ENCODE measurements at places on chromosomes 5 and 9. TPM values are rescaled to one million over a fixed set of nuclear protein-coding genes. Genes with fewer than 3 reads are reported as not detected.

CARD6 gene
- total RNA-seq, result 0.67 TPM

TPD52L3 gene
- total RNA-seq, result not detected

CCDC183 gene
- 0.35 TPM for total RNA-seq

IL5 gene
- not detected for total RNA-seq

GRCh38 chr5:150114102-150114641, 27.8 kb upstream of the CSF1R start:
- DNase-seq, result no peak

GRCh38 chr5:171391996-171392577, 4.4 kb downstream of the NPM1 start:
- DNase-seq, result no peak

DNA sequence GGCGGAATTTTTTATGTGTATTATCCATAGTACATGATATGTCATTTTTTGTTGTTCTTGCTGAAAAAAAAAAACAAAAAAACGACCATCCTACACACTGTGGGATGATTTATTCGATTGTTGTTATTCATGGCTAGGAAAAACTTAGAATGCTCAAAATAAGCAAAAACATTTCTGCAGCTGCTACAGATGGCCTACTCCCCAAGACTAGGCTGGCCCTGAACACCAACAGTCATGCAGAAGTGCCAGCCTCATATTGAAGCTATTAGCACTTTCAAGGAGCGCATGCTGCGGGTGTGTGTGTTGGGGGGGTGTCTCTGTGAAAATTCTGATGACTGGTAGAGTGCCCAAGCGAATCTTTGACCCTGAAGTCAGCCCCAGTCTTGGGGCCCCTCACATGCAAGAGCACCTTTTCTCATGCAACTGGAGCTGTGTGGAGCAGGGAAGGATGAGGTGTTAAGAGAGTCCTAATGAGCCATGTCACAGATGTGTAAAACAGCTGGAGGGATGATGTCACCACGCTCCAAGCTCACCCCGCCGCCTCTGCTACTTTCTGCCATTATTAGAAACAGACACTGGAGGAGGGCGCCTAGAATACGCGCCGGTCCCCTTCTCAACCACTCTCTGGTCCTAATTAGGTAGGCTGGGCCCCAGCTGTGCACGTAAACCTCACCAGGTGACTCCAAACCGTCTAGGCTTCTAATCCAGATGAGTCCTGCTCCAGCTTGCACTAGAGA, 61.0 kb upstream of the SMIM23 start:
- DNase-seq, result no peak

- DNase-seq, result peak; percentile 98
Measured at GRCh38 chr5:148965511-148966265, 97.2 kb downstream of the SH3TC2 start.

DNA sequence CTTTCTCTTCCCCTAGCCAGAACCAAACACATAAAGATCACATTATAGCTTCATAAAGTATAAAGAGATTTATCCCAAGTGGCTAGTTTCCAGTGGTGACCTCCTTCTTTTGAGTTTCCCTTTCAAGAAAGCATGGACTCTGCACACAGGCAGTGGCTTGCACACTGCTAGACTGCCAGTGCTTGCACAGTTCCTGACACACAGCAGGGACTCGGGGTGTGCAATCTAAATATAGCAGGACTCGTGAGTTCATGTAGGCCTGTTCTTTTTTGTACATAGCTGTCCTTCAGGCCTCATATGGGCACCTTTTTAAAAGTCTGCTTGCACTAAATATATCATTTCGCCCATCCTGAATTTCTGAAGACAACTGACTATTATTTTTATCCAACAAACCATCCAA, 308.6 kb downstream of the FBXL7 start:
- DNase-seq, result no peak

GRCh38 chr5:100863739-100864138, 39.3 kb downstream of the ST8SIA4 start:
- DNase-seq, result no peak

- no peak for DNase-seq
Measured at GRCh38 chr5:139708434-139708861, 60.3 kb downstream of the CXXC5 start.

- DNase-seq, result no peak
Measured at GRCh38 chr5:109511980-109512734, 102.4 kb upstream of the PJA2 start.

- no peak for DNase-seq
Measured at GRCh38 chr9:111263116-111263515, 66.9 kb downstream of the OR2K2 start.

GRCh38 chr9:95029288-95029687, 288.2 kb downstream of the FANCC start:
- no peak for DNase-seq

- DNase-seq, result no peak
Measured at GRCh38 chr5:158727771-158728311, 371.9 kb downstream of the EBF1 start.

DNA sequence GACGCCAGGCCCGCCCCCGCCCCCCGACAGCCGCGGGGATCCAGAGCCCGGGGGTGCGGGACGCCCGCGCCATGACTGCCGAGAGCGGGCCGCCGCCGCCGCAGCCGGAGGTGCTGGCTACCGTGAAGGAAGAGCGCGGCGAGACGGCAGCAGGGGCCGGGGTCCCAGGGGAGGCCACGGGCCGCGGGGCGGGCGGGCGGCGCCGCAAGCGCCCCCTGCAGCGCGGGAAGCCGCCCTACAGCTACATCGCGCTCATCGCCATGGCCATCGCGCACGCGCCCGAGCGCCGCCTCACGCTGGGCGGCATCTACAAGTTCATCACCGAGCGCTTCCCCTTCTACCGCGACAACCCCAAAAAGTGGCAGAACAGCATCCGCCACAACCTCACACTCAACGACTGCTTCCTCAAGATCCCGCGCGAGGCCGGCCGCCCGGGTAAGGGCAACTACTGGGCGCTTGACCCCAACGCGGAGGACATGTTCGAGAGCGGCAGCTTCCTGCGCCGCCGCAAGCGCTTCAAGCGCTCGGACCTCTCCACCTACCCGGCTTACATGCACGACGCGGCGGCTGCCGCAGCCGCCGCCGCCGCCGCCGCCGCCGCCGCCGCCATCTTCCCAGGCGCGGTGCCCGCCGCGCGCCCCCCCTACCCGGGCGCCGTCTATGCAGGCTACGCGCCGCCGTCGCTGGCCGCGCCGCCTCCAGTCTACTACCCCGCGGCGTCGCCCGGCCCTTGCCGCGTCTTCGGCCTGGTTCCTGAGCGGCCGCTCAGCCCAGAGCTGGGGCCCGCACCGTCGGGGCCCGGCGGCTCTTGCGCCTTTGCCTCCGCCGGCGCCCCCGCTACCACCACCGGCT, 1.0 kb downstream of the FOXE1 start:
- DNase-seq, result peak; percentile 57

- DNase-seq, result peak; percentile 75
Measured at GRCh38 chr5:141821430-141821925, 56.7 kb downstream of the PCDH1 start.

GRCh38 chr5:134945041-134945440, 22.7 kb upstream of the CATSPER3 start:
- DNase-seq, result no peak

DNA sequence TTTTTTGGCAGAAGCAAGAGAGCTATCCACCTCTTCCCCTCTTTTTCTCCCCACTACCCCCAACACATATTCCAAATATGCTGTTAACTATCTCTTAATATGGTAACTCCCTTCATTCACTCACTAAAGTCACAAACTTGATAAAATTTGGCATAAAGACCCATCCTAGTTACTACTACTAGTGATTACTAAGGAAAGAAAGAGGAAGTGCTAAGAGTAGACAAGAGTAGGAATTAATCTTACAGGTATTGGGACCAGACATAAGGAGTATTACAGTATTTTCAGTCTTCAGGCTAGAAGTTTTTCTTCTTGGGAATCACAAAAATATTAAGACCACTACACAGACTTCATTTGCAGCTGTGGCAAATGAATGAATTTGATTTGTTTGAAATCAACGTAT, 2.2 kb downstream of the ADAMTS6 start:
- peak; percentile 4 for DNase-seq

DNA sequence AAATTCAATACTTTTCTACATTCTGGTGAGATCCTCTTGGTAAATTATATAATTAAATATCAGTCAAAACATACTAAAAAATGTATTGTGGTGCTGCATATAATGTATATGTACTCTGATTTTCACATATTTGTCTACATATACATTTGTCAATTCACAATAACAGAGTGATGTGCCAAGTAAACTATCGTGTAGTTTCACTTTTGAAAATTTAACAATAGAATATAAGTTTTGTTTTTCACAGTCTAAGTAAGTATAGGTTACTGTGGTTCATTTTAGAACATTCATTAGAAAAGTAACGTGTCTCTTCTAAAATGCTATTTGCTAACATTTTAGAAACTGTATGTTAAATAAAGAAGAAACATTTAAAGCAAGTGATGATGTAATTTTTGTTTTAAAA, 73.6 kb downstream of the NR3C1 start:
- no peak for DNase-seq

DNA sequence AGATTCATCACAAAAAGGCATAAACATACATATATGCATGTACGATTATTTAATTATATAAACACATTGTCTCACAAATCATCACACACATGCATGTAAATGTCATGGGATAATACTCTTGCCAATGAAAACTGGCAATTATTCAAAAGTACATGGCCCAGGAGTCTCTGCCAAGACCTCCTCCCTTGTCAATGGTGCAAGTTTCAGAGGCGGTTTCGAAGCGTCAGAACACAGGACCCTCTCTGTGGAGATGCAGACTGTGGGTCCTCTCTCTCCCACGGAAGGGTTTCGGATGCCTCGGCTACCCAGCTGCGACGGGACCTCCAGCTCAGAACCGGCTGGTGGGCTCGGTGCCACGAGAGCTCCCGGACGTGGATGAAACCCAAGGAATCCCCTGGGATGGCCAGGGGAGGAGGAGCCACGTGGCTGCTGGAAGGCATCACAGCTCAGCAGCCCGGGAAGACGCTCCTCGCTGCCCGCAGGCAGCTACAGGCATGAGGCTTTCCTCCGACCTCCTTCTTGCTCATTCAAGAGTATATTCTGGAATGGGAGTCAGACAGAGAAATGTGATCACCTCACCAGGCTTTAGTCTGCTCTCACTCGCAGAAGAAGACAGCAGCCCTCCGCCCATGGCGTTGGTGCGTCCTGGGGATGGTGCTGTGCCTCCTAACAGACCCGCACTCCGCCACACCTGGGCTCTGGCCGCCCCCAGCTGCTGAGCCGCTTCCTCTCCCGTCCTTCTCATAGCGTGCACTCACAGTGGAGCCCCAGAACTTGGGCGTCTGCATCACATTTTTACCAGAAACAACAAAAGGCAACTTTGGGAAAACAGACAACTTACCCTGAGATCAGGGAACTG, 308.8 kb downstream of the IRX2 start:
- no peak for DNase-seq
